Esophagus (tissue), 2 donors: ENCODE measurements at places on chromosomes 1 and 21. TPM values are rescaled to one million over a fixed set of nuclear protein-coding genes. Genes with fewer than 3 reads are reported as not detected.

The MATN1 gene
- 0.02 TPM for polyA plus RNA-seq

The RNF186 gene
- 0.06 TPM for polyA plus RNA-seq

The AK5 gene
- 0.16 TPM for polyA plus RNA-seq

The IL19 gene
- polyA plus RNA-seq: 0.22 TPM

The FMN2 gene
- polyA plus RNA-seq: 0.11 TPM

The GPR25 gene
- polyA plus RNA-seq: 0.55 TPM

The RASAL2 gene
- 13.3 TPM for polyA plus RNA-seq

The LAX1 gene
- polyA plus RNA-seq: 0.16 TPM

The WDR3 gene
- polyA plus RNA-seq: 2.4 TPM

The SMPDL3B gene
- polyA plus RNA-seq: 0.98 TPM

The TENT5C gene
- 0.29 TPM for polyA plus RNA-seq

The NRIP1 gene
- polyA plus RNA-seq: 4.3 TPM

The PDZK1 gene
- polyA plus RNA-seq: 0.05 TPM

The PLEKHA6 gene
- polyA plus RNA-seq: 36.3 TPM

The SLC9C2 gene
- polyA plus RNA-seq: not detected

The THEM5 gene
- polyA plus RNA-seq: 1.7 TPM

The IFI16 gene
- polyA plus RNA-seq: 88.4 TPM

The SLC44A3 gene
- 7.4 TPM for polyA plus RNA-seq

The FBLIM1 gene
- 20.5 TPM for polyA plus RNA-seq

The PLA2G2F gene
- polyA plus RNA-seq: 0.01 TPM

The OR10Z1 gene
- polyA plus RNA-seq: not detected

The PGLYRP4 gene
- polyA plus RNA-seq: 3.3 TPM

The SEMA6C gene
- polyA plus RNA-seq: 7.2 TPM

The TINAGL1 gene
- 16.4 TPM for polyA plus RNA-seq

The FCRL4 gene
- not detected for polyA plus RNA-seq

The RABIF gene
- polyA plus RNA-seq: 11.0 TPM

The CTSK gene
- 5.7 TPM for polyA plus RNA-seq

The TRIM67 gene
- under 0.01 TPM for polyA plus RNA-seq

The S100A11 gene
- polyA plus RNA-seq: 5,583 TPM

The EPHA10 gene
- polyA plus RNA-seq: 0.38 TPM

The GNL2 gene
- 45.0 TPM for polyA plus RNA-seq

The MLLT11 gene
- polyA plus RNA-seq: 1.5 TPM

The NMNAT2 gene
- polyA plus RNA-seq: 0.06 TPM

The FCER1G gene
- polyA plus RNA-seq: 10.0 TPM

The ST6GALNAC3 gene
- 0.29 TPM for polyA plus RNA-seq

The RGS1 gene
- polyA plus RNA-seq: 4.7 TPM

The LCE2C gene
- polyA plus RNA-seq: not detected

The LRRC38 gene
- polyA plus RNA-seq: 0.04 TPM

The PPIAL4G gene
- not detected for polyA plus RNA-seq

The PROX1 gene
- polyA plus RNA-seq: 0.18 TPM

The GUCA2A gene
- not detected for polyA plus RNA-seq

The CFHR4 gene
- not detected for polyA plus RNA-seq

The IL20 gene
- polyA plus RNA-seq: not detected

The GSTM2 gene
- polyA plus RNA-seq: 52.0 TPM

The KCNE2 gene
- polyA plus RNA-seq: 0.07 TPM

The LCE1D gene
- polyA plus RNA-seq: not detected

The DCDC2B gene
- polyA plus RNA-seq: not detected

The TLCD4 gene
- polyA plus RNA-seq: 0.37 TPM

The RNF223 gene
- polyA plus RNA-seq: 44.2 TPM

The BCAR3 gene
- polyA plus RNA-seq: 9.4 TPM

The RIPK4 gene
- 72.4 TPM for polyA plus RNA-seq
